CD8-positive, alpha-beta memory T cell (primary cell): ENCODE measurements at places on chromosomes 6 and 20.

GRCh38 chr20:6866741-6867140 lies 99.3 kb downstream of the BMP2 start:
- H3K4me3 ChIP-seq: no peak overlapping the region
- H3K36me3 ChIP-seq: no peaks in the 10 kb centered on the region
- no peaks in the 10 kb centered on the region for H3K27me3 ChIP-seq
- H3K27ac ChIP-seq: no peak overlapping the region

DNA sequence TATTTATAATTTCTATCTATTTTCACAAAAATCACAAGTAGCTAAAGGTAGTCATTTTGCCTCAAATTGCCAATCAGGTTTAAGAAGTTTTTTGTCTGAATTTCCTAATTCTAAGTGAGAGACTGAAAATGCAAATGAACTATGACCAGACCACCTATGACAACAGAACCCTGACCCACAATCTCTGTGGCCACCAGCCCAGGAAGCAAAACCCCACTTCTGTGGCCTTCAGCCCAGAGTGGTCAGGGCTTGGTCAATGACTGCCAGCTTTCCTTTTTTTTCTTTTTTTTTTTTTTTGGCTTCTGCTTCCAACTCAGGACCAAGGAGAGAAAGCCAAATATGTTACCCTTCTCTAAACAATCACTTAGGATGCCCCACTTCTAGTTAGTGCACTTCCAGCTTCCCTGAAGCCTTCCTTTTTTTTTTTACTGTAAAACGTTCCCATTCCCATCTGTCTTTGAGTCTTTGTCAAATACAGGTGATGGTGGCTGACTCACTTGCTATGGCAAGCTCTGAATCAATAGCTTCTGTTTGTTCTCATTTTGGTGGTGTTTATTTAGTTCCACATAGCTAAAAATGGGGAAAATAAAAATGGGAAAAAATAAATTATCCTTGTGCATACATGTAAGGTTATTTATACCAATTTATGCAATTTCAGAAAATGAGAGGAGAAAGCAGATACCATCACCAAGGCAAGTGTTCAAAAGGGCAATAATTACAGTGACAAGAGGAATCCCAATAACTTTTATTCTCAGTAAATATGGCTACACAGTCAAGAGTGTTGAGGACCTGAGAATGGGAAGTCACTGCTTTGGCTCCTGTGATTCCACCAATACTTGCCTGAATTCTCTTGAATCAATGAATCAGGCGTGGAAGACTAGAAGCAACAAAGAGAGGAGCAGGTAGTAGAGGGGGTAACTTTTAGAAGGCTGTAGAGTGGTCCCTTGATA lies 170.3 kb upstream of the PDE7B start:
- no peak overlapping the region for H3K27ac ChIP-seq
- H3K36me3 ChIP-seq: no peaks in the 10 kb centered on the region
- DNase-seq: no peak
- H3K4me1 ChIP-seq: no peaks in the 10 kb centered on the region

- no peak overlapping the region for H3K27ac ChIP-seq
- H3K27me3 ChIP-seq: peaks cover 4% of the 10 kb centered on the region
- no peaks in the 10 kb centered on the region for H3K4me1 ChIP-seq
- no peak for DNase-seq
- no peaks in the 10 kb centered on the region for H3K36me3 ChIP-seq
These were observed 225.6 kb downstream of the ANKRD60 start for GRCh38 chr20:58002901-58003300.

DNA sequence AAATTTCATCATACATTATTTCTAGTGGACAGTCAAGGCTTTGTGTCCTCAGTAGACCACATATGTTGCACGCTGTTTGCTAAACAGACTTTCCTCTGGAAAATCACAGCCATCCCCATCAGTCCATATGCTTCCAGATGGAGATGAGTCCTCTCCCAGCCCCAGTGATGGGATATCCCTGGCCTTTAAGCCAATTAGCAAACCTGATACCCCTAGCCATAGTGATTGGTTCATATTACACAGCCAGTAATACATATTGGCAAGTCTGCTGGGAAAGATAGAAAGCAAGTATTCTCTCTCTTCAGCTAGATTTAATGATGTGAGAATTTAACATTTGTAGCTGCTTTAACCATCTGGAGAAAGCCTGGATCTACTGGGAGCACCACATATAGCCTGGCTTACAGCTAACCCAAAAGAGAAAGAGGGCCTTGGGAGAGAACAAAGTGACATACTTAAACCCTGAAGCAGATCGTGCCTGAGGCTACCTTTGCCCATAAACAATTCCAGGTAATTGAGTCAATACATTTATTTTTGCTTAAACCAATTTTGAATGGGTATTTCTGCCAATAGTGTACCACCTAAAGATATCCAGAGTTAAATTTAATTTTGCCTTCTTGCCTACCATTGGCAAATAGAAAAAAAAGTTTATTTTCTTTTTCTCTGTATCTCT lies 103.5 kb upstream of the HIVEP1 start:
- no peak overlapping the region for H3K4me3 ChIP-seq
- H3K27ac ChIP-seq: no peak overlapping the region
- no peak for DNase-seq
- no peaks in the 10 kb centered on the region for H3K36me3 ChIP-seq
- H3K4me1 ChIP-seq: no peaks in the 10 kb centered on the region

DNA sequence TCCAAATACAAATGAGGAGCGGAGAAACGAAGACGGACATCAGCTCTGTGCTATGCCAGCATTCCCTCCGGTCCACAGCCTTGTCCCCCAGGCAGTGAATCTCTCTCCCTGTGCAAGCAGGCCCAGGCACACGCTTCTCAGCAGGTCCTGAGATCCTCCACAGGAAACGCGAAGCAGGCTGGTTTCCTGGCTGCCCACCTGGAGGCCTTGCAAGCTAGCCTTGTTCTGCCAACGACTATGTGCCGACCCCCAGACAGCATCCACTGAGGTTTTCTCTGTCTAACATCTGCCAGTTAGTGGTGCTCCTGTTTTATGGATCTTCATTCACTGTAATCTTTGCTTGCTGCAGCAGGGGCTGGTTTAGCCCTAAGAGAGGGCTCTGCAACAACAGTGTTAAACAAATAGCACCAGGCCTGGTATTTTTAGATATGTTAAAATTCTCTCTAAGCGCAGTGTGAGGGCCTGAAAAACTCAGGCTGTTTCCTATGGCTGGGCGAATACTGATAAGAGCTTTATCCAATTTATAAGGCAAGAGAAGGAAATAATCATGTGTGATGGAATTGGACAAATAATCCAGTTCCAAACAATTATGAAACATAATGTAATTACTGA lies 386.0 kb upstream of the ARID1B start:
- no peaks in the 10 kb centered on the region for H3K36me3 ChIP-seq
- H3K27ac ChIP-seq: no peak overlapping the region
- peaks cover 48% of the 10 kb centered on the region for H3K4me1 ChIP-seq
- no peaks in the 10 kb centered on the region for H3K27me3 ChIP-seq
- no peak overlapping the region for H3K4me3 ChIP-seq
- DNase-seq: no peak

GRCh38 chr20:16806061-16806460 lies 57.9 kb downstream of the OTOR start:
- no peak overlapping the region for H3K27ac ChIP-seq
- no peak overlapping the region for H3K4me3 ChIP-seq
- H3K36me3 ChIP-seq: no peaks in the 10 kb centered on the region
- DNase-seq: no peak

GRCh38 chr20:43942667-43943285 lies 28.1 kb downstream of the TOX2 start:
- H3K27ac ChIP-seq: no peak overlapping the region
- peaks cover 59% of the 10 kb centered on the region for H3K4me1 ChIP-seq

DNA sequence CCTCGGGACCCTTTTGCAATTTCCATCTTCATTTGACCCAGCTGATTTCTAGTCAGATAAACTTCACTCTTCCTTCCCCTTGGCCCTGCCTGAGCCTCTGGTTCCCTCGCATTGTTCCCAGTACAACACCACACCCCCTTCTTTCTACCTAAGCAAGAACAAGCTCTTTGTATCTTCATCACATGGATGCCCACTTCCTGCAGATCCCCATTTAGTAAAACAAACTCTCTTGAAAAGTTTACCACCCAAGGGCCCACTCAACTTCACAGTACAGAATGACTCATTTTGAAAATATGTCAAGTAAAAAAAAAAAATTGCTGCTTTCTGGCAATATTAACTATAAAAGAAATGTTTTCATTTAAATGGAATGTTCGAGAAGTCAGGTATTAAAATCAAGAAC lies 5.2 kb downstream of the FAXC start:
- no peak for DNase-seq
- no peaks in the 10 kb centered on the region for H3K4me1 ChIP-seq
- H3K4me3 ChIP-seq: no peak overlapping the region
- no peaks in the 10 kb centered on the region for H3K27me3 ChIP-seq

GRCh38 chr6:45002390-45003105 lies 325.6 kb upstream of the RUNX2 start:
- no peaks in the 10 kb centered on the region for H3K27me3 ChIP-seq
- H3K36me3 ChIP-seq: no peaks in the 10 kb centered on the region
- no peak for DNase-seq
- H3K27ac ChIP-seq: no peak overlapping the region

DNA sequence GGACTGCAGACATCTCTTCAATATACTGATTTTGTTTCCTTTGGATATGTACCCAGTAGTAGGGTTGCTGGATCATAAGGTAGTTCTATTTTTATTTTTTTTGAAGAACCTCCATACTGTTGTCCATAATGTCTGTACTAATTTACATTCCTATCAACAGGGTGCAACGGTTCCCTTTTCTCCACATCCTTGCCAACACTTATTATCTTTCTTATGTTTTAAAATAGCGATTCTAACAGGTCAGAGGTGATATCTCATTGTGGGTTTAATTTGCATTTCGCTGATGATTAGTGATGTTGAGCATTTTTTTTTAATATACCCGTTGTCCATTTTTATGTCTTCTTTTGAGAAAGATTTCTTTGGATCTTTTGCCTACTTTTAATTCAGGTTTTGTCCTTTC lies 2.0 kb upstream of the TP53RK start:
- no peak overlapping the region for H3K4me3 ChIP-seq
- H3K4me1 ChIP-seq: peaks cover 29% of the 10 kb centered on the region
- no peak for DNase-seq
- no peaks in the 10 kb centered on the region for H3K27me3 ChIP-seq
- H3K27ac ChIP-seq: no peak overlapping the region

- H3K4me1 ChIP-seq: no peaks in the 10 kb centered on the region
- H3K27me3 ChIP-seq: no peaks in the 10 kb centered on the region
- no peak overlapping the region for H3K4me3 ChIP-seq
These were observed 87.4 kb downstream of the NOL4L start for GRCh38 chr20:32497589-32498224.

DNA sequence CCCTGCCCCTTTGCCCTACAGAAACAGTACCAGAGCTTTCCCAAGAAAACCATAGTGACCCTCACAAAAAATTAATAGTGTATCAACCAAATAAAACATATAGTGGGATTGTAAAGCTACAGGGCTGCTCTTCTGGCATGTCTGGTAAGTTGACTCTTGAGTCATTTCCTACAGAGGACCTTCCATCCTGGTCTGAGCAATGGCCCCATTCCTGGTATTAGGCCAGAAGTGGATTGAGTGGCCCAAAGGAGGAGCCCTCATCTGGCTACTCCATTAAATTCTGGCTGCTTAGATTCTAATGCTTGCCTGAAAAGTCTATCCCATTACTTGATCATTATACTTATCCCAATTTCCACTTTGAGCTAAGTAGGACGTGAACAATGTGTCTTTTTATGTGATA lies 150.9 kb upstream of the HMGN3 start:
- no peak overlapping the region for H3K4me3 ChIP-seq
- no peaks in the 10 kb centered on the region for H3K27me3 ChIP-seq
- no peak for DNase-seq
- H3K27ac ChIP-seq: no peak overlapping the region
- H3K4me1 ChIP-seq: no peaks in the 10 kb centered on the region

DNA sequence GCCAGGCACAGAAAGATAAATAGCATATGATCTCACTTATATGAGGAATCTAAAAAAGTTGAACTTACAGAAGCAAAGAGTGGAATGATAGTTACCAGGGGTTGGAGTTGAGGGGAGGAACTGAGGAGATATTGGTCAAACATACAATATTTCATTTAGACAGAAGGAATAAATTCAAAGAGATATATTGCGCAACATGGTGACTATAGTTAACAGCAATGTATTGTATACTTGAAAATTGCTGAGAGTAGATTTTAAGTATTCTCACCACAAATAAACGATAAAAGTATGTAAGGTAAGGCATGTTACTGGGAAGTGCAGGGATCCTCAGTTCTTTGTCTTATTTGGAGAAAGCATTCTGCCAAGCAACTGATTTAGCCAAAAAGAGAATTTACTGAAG lies 171.9 kb downstream of the LMBRD1 start:
- H3K4me1 ChIP-seq: no peaks in the 10 kb centered on the region
- DNase-seq: no peak
- no peaks in the 10 kb centered on the region for H3K27me3 ChIP-seq
- H3K4me3 ChIP-seq: no peak overlapping the region
